NCI-H1930 (cell line): ENCODE measurements at places on chromosomes 2 and 18.

- peak; percentile 10 for DNase-seq
These were observed 8.2 kb upstream of the RNU2-63P start for GRCh38 chr2:88024509-88024908.

DNA sequence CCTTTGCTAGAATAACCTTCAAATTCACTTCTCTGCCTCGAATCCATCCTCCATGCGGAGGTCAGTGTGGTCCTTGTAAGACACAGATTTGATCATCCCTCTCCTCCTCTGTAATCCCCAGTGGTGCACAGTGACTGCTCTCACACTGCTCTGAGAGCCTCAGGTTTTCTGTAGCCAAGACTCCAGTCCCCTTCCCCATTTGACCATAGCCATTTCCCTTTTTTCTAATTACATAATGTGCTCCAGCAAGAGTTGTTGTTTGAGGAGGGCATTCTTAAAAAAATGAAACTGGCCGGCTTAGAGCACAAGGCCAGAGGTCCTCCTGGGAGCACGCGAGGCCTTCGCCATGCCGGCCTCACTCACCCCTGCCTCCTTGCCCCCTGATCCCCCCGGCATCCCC, 34.7 kb upstream of the LPIN1 start:
- no peak for DNase-seq

GRCh38 chr2:185628985-185629384, 109.6 kb upstream of the FSIP2 start:
- DNase-seq: peak; percentile 24

DNA sequence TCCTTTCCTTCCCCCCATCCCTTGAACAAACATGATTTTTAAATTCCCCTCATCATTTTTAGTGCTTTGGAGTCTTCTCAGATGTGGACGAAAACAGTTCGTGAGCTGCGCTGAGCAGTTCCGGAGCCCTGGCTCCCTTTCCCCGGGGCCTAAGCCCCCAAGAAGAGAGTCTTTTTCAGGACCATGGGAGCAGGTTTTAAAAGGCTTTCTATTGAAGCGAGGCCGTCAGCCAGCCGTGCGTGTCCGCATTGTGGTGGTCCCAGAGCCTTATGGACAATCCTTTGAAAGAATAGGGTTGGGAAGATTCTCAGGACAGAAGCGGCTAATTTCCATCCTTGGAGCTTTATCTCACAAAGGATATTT, 290.7 kb downstream of the SOX11 start:
- no peak for DNase-seq

DNA sequence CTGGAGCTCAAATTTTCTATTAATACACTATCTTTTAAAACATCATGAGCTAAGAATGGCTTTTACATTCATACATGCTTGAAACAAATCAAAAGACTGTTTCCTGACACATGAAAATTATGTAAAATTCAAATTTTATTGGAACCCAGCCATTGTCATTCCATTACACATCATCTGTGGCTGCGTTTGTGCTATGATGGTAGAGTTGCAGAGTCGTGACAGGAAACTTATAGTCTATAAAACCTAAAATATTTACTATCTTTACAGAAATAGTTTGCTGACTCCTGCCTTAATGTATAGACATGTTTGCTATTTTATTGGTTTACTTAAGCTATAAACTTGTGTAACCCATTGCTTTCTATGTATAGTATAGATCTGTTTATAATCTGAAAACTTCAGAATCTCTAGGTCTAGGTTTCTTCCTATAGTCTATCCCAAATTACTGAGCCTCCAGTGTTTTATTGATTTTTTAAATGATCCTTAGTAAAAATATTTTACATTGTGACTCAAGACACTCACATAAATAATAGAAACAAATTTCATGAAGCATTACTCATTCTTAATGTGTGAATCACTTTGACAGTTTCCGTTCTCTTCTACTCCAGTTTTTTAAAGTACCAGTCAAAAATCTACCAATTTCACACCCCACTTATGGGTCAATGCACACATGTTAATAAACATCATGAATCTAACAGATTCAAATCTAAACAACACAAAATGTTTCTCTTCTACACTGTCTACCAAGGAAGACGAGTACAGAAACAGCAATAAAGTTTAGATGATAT, 26.4 kb upstream of the MRPL19 start:
- DNase-seq: no peak

GRCh38 chr2:19728125-19728524, 173.7 kb downstream of the TTC32 start:
- no peak for DNase-seq

- DNase-seq: no peak
These were observed 293.2 kb downstream of the TNS1 start for GRCh38 chr2:217709478-217710210.

GRCh38 chr2:19408592-19408991, 50.2 kb upstream of the OSR1 start:
- DNase-seq: no peak

- DNase-seq: no peak
These were observed 54.9 kb upstream of the MAP2 start for GRCh38 chr2:209368914-209369313.

DNA sequence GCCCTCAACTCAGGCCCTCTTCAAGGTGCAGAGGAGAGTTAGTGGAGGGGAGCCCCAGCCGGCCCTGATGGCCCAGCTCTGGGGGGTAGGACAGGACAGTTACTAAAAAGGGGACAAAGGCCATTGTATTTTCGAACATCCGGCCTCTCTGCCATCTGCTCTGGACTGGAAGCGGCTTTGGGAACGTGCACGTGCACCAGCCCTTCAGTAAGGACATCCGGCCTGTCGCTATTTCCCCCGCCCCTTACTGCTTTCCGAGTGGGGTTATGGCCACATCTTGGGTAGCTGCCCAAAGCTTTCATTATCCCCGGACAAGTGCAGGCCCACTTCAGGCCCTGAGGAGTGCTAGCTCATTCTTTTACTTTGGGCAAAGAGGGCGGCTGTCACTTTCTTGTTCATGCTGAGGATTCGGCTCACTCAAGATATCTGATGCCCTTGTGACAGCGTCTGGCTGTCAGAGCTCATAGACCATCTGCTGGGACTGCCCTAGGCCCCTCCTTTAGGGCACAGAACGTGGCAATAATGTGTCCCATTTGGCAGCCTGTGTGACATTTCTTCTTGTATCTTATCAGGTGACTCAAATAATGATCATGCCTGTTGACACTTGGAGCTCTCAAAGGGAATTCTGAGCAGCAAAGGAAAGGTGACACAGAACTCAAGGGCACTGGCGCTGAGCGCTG, 17.5 kb downstream of the SLC4A3 start:
- DNase-seq: no peak

DNA sequence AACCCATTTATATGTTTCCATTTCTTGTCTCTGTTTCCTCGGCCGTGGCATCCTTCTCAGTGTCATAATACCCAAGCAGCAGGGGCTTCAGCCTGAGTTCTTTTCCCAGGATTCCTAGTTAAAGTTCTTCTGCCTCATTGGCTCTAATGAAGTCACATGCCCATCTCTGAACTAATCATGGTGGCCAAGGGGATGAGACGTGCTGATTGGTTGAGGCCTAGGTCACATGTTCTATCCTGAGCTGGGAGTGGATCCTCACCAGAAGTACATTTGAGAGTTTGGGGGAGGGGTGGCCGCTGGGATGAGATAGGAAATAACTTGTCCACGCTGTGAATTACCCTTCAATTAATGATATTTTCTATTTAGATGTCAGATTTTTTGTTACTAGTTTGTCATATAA, 3.8 kb upstream of the UGT1A5 start:
- DNase-seq: no peak

DNA sequence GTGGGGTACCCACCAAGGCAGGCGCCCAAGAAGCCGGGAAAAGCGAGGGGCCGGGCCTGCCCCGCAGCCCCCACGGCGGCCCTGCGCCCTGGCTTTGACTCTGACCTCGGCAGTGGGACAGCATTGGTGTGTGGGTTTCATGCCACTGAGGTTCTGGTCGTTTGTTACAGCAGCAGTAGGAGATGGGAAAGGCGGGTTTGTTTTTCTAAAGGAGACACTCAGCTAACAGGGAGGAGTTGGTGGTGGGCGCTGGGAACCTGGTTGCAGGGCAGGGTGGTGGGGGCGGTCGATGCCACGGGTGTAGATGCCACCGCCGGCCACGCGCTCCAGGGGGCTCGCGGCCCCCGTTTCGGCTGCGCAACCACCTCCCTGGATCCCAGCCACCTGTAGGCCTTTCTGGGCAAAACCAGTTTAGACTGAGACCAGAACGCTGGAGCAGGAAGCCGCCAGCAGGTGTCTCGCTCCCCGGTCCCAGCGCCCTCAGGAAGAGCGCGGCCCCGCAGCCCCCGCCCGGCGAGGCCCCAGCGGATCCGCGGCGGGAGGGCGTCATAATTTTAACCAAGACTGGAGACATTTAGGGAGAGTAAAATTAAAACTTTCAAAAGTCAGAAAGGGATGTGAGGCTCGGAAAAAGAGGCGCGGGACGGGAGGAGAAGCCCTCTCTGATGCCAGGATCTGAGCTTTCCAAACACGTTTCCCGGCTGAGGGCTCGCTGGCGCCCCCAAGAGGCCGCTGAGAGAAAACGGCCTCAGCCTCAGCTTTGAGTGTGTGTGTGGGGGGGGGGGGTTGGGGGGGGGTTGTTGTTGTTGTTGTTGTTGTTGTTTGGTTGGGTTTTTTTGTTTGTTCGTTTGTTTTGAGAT, 17.4 kb downstream of the CIDEA start:
- DNase-seq: peak; percentile 41

DNA sequence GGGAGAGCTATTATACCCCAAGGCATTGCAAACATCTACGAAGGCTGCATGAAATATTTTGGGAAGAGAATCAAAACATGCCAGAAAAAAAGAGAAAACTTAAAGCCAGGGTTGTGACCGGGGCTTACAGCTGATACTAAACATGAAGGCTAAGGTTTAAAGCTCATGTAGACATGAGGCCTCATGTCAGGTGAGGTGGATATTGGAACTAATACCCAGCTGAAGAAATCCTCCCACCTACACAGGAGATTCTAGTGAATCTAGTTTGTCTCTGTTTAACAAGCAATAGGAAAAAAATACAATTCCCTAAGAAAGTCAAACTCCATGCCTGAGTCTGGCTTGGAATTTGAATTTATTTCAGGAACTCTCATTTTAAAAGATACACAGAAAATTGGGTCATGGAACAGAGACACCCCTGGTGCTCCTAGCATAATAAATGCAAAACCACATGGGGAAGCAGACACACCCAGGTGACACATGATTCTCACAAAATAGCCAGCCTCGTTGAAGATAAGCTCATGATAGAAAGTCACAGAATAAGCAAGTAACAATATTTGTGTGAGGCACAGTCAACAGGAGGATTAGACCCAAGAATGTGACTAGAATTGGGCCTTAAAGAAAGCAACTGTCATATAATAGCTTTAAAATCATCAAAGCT, 42.2 kb downstream of the UPP2 start:
- no peak for DNase-seq

DNA sequence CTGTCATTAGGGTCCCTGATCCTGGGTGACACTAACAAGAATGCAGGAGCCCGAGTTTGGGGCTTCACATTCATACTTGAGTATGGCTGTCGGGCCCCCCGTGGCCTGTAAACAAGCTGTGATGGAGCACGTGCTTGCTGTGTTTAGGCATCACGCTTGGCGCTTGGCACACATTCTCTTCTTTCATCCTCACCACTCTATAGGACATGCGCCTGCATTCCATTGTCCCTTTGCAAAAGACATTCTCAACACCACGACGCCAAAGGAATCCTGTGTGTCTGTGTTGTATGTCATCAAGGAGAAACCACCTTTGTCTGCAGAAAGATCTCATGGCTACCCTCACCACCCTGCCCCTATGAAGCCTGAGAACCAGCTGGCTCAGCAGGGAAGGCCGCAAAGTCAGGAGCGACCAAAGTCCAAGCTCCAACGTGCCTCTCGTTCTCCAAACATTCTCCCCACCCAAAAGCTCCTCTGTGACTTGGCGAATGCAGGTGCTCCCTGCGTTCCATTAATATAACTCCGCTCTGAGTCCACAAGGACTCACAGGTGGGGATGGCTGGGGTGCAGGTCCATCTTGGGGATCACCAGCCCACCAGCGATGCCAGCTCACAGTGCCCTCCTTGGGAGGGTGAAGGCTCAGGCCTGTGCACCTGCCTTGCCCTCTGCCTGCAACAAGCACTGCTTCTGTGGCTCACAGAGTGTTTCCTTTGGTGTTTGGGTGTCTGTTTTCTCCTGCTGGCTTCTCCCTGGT, 6.2 kb upstream of the PER2 start:
- no peak for DNase-seq

GRCh38 chr2:34104601-34105000, 505.5 kb upstream of the FAM98A start:
- DNase-seq: no peak
